ENCODE measurements at places on chromosomes 16 and 17.

DNA sequence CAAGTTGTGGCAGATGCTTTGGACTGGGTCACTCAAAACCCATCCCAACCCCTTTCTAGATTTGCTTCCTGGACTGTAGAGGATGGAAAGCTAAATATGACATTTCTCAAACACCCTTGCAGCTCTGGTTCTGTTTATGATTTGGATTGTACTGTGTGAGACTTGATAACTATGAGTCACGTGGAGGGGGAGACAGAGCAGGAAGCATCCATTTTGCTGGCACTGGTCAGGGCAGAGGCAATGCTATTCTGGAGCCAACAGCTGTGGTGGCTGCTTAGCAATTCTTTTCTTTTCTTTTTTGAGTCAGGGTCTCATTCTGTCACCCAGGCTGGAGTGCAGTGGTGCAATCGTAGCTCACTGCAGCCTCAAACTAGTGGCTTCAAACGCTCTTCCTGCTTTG is 13.6 kb upstream of the TERF2 start:
- no peak for DNase-seq

DNA sequence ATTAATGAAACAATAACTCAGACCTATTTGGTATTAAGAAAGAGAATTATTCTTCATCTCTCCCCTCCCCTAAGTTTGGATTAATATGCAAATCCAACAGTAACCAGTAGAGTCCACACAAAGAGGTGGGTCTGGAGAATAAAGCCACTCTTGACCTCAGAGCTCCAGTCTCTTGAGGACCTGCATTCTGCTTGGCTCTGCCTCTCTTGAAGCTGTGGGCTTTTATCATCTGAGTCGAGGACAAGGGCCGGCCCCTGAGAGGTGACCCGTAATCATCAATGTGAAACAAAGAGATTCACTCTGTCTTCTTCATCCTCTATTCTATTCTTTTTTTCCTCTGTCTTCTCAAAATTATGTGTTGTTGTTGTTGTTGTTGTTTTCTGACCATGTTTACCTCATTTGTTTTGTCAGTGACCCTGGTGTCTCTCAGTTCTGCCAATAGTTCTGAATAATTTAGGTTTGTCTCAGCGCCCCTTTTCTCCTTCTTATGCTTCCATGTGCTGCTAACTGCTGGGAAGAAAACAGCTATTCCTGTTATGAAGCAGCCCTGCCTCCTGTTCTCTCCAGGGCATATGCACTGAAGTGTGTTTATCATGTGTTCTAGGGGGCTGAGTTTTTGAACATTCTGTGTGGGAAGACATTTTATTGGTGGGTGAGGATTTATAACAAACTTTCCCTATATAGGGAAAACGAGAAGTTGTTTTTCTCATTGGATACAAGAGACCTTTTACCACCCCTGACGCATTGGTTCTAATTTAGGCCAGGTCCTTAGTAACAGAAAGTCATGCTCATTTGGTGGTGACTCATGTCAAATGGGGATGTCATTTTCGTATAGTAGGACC is 135.8 kb downstream of the TRIM37 start:
- DNase-seq = no peak

DNA sequence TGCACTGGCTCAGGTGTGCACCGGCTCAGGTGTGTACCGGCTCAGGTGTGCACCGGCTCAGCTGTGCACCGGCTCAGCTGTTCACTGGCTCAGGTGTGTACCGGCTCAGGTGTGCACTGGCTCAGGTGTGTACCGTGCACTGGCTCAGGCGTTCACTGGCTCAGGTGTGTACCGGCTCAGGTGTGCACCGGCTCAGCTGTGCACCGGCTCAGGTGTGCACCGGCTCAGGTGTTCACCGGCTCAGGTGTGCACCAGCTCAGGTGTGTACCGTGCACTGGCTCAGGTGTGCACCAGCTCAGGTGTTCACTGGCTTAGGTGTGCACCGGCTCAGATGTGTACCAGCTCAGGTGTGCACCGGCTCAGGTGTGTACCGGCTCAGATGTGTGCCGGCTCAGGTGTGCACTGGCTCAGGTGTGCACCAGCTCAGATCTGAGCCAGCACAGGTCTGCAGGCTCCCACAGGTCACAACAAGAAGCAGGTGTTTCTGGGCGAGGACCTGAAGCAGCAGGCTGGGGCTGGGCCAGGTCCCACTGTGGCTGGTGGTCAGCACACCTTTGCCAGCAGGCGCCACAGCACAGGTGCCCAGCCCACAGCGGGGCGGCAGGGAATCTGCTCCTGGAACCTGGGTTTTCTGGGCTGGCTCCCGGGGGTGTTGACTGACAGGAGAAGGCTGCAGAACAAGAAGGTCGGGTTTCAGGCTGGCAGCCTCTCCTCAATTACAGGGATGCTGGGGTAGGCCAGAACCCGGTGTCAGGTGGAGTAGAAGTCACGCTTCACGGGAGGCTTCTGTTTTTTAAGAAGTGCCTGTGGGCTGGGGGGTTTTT is 17.2 kb downstream of the METRNL start:
- DNase-seq = no peak

GRCh38 chr17:57910462-57911420 is 44.5 kb downstream of the CUEDC1 start:
- DNase-seq = no peak

GRCh38 chr17:56593086-56593645 is 333 bp upstream of the NOG start:
- no peak for DNase-seq

DNA sequence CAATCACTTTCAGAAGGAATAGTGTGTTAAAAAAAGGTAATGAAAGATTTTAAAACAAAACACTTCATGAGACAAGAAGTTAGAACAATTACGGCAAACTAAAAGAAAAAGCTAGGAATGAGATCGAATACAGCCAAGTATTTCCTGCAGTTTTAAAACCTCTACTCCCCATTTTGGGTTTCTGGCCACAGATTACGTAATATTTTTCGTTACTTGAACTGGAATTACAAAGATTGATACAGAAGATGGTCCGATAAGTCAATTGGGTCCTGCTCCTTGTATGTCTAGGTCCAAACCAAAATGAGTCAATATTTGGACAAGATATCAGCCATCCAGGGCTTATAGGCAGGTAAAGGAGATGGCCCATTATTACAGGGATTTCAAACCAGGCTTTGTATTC is 52.2 kb downstream of the SIAH1 start:
- no peak for DNase-seq

DNA sequence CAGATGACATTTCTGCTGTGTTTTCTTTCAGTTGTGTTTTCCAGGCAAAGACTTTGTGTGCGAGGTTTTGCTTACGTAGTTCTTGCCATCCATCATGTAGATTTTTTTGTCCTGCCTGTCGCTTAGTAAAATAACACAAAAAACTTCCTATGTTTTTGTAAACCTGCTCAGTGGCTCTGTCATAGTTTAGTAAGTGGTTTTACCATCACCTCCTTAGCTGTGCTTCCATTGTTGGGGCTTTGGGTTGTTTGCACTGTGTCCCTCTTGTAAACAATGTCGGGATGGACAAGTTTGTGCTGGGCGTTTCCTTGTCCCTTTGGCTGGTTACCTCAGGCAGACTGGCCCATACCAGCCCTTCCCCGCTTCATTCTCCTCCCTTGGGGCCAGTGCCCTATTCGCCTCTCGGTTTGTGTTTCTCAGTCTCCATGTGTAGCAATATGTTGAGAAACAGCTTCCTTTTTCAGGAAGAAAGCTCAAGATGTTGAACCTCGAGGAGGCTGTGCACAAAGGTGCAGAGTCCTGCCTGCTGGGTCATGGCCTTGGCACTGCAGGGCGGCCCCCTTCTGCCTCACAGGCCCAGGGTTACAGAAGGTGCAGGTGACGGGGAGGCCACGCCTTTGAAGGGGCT is 74.6 kb downstream of the KSR1 start:
- DNase-seq = peak; percentile 74
